ENCODE measurements at places on chromosomes 7 and 10. TPM values are rescaled to one million over a fixed set of nuclear protein-coding genes. Genes with fewer than 3 reads are reported as not detected.

OR2A42 gene
- not detected for total RNA-seq

IL6 gene
- total RNA-seq: 2.5 TPM

HOXA9 gene
- not detected for total RNA-seq

CPN1 gene
- not detected for total RNA-seq

MMP21 gene
- not detected for total RNA-seq

DNA sequence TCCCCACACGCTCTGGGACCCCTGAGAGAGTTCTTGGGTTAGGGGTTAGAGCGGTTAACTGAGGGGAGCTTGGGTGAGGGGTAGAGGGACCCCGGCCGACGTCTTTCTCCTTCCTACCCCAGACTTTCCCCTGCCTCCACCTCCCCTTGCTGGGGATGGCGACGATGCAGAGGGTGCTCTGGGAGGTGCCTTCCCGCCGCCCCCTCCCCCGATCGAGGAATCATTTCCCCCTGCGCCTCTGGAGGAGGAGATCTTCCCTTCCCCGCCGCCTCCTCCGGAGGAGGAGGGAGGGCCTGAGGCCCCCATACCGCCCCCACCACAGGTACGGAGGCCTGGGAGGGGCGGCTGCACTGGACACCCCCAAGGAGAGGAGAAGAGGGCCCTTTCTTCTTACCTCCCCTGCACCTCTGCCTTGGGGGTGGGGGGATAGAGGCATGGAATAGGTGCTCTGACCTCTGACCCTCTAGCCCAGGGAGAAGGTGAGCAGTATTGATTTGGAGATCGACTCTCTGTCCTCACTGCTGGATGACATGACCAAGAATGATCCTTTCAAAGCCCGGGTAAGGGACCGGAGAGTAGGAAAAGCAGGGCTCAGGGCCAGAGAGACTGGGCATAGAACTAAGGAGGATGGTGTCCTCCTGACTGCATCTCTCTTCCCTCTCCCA is 1.1 kb downstream of the ZYX start:
- H3K4me3 ChIP-seq: peak overlapping the region; percentile 91
- H3K27me3 ChIP-seq: no peaks in the 10 kb centered on the region
- peaks cover 53% of the 10 kb centered on the region for H3K4me1 ChIP-seq

DNA sequence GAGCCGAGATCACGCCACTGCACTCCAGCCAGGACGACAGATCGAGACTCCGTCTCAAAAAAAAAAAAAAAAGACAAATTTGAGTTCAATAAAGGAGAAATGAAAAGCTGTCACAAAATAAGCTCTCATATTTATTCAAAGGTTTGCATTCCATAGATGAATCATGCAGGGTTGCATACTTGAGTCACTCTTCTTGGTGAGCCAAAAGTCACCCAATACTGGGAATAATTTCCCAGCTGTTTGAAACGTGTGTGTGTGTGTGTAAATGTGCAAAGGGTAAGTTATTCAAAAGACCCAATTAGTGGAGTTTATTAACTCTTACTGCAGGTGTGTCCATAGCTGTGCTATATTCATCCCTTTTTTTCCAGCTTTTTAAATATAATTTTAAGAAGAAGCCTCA is 297.7 kb downstream of the CCDC3 start:
- H3K4me3 ChIP-seq: no peak overlapping the region
- peak; percentile 88 for DNase-seq
- no peaks in the 10 kb centered on the region for H3K36me3 ChIP-seq
- peak overlapping the region; percentile 82 for H3K27ac ChIP-seq

DNA sequence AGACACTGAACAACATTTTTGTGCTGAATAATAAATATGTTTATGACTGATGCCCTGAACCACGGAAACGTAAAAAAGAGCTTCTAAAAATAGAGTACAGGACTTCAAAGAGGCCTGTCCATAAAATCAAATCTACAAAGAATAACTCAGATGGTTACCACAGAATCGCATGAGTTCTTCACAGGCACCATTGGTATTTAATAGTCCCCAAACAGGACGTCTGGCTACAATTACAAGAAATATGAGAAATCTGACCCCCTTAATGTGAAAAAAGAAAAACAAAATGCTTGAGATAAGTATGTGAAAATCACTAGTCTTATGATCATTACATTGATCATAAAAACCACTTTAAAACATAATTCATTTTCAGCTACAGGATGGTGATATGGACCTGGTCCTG is 20.8 kb downstream of the CYTH3 start:
- peak overlapping the region; percentile 88 for H3K27ac ChIP-seq
- no peaks in the 10 kb centered on the region for H3K36me3 ChIP-seq
- peak overlapping the region; percentile 2 for H3K4me3 ChIP-seq
- peaks cover 67% of the 10 kb centered on the region for H3K4me1 ChIP-seq
- H3K27me3 ChIP-seq: no peaks in the 10 kb centered on the region

DNA sequence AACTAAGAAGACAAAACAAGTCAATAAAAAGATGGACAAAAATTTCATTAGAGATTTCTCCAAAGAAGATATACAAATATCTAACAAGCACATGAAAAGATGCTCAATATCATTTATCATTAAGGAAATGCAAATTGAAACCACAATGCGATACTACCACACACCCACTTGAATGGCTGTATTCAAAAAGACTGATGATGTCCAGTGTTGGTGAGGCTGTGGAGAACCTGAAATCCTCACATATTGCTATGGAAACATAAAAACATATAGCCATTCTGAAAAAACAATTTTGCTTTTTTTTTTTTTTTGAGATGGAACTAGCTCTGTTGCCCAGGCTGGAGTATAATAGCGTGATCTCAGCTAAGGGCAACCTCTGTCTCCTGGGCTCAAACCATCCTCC is 124.1 kb upstream of the LAMB4 start:
- no peak overlapping the region for H3K4me3 ChIP-seq
- no peak overlapping the region for H3K27ac ChIP-seq
- no peaks in the 10 kb centered on the region for H3K36me3 ChIP-seq
- DNase-seq: peak; percentile 59
